ENCODE measurements at places on chromosomes 4 and X.

DNA sequence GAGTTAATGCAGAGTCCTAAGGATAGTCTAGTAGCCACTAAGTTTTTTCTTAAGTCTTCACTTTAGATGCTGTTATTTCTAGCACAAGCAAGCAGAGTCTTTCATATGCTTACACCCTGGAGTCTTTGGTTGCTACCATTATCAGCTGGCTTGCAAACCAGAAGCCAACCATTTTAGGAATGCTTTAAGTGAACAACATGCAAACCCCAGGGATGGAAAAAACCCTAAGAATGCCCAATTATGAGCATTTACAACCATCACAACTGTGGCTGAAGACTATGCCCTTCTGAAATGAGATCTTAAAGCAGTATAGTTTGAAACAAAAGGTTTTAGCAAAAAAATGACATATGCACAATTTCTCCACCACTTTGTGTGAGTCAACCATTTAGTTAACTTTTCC is 6.6 kb downstream of the MID1IP1 start:
- DNase-seq = no peak

DNA sequence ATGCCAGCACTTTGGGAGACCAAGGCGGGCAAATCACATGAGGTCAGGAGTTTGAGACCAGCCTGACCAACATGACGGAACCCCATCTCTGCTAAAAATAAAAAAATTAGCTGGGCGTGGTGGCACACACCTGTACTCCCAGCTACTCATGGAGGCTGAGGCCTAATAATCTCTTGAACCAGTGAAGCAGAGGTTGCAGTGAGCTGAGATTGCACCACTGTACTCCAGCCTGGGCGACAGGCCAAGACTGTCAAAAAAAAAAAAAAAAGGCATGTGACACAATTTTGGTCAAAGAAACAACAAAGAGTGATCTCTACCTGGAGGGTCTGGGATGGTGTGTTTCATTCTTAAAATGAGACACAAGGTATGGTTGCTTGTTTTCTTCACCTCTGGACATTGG is 188.2 kb upstream of the HS3ST1 start:
- no peak for DNase-seq

- no peak for DNase-seq
Observed at GRCh38 chr4:1512051-1512737, 106.0 kb upstream of the NKX1-1 start.

DNA sequence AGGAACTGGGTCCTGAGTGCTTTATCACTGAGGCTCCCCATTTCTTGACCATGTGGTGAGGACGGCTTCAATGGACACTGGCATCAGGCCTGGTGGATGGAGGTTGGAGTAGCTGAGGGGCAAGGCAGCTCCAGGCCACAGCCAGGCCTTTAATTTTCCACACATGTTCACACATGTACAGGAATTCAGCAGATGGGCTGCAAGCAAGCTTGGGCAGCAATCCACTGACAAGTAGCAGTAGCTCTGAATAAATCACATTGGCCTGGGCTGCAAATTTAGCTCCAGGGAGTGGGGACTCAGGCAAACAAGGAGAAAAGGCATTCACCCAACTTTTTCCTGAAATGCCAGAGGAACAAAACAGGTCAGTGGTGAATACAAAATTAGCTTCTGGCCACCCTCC is 107.8 kb upstream of the SCML1 start:
- no peak for DNase-seq

DNA sequence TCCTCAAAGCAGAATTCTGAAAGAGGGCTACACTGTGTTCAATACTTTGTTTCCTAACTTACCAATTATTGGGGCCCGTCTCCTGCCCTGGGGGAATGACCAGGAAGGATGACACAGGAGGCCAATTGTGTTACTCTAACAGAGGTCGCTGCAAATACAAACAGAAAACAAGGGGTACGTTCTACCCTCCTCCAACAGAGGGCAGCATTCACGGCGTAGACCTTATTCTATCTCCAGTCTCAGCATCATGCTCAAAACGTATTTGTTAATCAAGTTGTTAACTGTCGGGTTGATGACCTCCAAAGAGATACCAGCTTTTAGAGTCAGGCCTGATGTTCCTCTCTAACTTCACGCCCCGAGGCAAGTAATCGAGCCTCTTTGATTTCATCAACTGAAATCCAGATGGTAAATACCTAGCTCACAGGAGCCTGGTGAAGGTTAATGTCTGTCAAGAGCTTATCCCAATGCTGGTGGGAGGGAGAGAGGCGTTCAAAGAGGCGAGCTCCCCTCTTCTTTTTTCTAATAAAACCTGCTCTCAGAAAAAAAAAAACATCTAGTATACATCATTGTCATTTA is 181.0 kb upstream of the KCNIP4 start:
- DNase-seq = peak; percentile 5

GRCh38 chr4:145804116-145804515 is 124.2 kb downstream of the C4orf51 start:
- DNase-seq = no peak

GRCh38 chr4:175447016-175447415 is 365.0 kb downstream of the GPM6A start:
- DNase-seq = no peak

DNA sequence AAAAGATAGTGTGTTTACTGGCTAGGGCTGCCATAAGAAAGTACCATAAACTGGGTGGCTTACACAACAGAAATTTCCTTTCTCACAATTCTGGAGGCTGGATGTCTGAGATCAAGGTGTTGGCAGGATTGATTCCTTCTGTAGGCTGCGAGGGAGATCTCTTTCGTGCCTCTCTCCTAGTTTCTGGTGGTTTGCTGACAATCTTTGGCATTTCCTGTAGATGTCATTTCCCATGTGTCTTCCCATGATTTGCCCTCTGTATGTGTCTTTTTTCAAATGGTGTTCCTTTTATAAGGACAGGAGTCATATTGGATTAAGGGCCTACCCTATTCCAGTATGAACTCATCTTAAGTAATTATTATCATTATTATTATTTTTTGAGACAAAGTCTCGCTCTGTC is 27.9 kb upstream of the LCORL start:
- DNase-seq = no peak

- no peak for DNase-seq
Observed at GRCh38 chr4:47624031-47624441, 139.0 kb downstream of the ATP10D start.

DNA sequence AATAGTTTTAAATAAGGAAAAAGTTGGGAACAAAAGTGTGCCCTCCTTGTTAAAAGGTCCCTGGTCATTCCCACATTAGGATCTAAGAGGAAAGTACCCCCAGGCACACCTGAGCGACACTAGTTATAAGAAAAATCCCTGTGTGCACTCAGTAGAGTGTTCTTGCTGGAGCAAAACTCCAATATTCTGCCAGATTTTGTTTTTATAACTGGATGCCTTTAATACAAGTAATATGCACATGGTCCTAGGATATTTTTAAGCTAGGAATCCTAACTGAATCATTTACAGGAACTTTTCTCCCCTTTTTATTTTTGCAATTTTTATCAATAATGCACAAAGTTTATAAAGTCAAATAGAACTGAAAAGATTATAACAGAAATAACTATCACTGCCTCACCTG is 68.6 kb downstream of the BEND4 start:
- no peak for DNase-seq

DNA sequence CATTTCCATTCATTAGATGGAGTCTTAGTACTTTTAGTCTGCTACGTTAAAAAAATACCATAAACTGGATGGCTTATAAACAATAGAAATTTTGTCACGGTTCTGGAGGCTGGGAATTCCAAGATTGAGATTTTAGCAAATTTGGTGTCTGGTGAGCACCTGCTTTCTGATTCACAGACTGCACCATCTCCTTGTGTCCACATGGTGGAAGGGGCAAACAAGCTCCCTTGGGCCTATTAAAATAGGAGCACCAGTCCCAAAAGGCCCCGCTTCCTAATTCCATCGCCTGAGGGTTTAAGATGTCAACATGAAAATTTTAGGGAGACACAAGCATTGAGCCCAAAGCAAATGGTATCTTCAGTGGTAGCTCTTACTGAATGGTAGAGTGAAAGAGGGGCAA is 120.5 kb upstream of the MAP9 start:
- no peak for DNase-seq

GRCh38 chr4:106450249-106450648 is 81.7 kb upstream of the GIMD1 start:
- no peak for DNase-seq

- no peak for DNase-seq
Observed at GRCh38 chrX:114344756-114345349, 239.0 kb upstream of the HTR2C start.

- no peak for DNase-seq
Observed at GRCh38 chr4:87151730-87152129, 68.7 kb downstream of the KLHL8 start.

DNA sequence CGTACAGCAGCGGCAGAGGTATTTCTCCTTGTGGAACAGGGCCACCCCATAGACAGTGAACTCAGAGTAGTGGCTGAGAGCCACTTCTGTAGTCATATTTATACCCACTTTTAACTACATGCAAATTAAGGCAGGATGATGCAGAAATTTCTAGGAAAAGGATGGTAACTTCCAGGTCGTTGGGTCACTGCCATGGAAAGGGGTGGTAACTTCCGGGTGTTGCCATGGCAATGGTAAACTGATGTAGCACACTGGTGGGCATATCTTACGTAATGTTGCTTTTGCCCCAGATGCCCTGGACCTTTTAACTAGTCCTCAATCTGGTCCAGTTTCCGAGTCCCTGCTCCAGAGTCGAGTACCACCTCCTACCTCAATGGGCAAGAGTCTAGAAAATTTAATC is 154.8 kb upstream of the AGA start:
- no peak for DNase-seq

- no peak for DNase-seq
Observed at GRCh38 chr4:186335793-186336192, 69.8 kb downstream of the F11 start.

GRCh38 chrX:45056428-45057145 is 144.1 kb downstream of the DIPK2B start:
- no peak for DNase-seq

DNA sequence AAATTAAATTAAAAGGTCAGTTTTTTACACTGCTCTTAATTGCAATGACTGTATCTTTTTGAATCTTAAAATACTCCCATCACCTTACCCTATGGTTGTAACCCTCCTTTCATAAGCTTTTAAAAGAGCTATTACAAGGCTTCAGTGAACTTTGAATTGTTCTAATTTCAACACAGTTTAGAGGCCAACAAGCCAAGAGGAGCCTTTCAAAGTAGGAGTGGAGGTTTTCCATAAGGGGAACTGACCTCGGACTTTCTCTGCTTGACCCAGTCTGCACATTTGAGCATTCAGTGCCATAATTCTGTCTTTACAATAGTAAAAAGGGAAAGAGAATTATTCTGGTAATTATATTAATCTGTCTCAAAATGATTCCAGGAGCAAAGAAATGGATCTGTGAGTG is 98.9 kb downstream of the PARM1 start:
- DNase-seq = no peak

GRCh38 chr4:86523333-86523732 is 70.8 kb upstream of the PTPN13 start:
- DNase-seq = no peak

DNA sequence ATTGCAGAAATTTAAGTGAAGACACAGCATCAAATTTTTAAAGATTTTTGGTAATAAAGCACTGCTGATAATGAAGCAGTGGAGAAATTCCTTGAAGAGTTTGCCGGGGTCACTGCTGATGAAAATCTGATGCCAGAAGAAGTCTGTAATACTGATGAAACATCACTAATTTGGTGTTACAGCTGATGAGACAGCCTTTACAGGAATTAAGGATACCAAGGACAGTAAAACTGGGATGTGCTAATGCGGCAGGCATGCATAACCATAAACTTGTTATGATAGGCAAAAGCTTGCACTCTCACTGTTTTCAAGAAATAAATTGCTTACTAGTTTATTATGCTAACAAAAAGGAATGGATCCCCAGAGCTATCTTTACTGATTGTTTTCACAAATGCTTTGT is 52.9 kb upstream of the VEGFC start:
- DNase-seq = no peak

GRCh38 chr4:76377911-76378310 is 43.0 kb downstream of the CCDC158 start:
- DNase-seq = peak; percentile 28

- DNase-seq = no peak
Observed at GRCh38 chrX:99705701-99706100, 704.4 kb downstream of the PCDH19 start.

DNA sequence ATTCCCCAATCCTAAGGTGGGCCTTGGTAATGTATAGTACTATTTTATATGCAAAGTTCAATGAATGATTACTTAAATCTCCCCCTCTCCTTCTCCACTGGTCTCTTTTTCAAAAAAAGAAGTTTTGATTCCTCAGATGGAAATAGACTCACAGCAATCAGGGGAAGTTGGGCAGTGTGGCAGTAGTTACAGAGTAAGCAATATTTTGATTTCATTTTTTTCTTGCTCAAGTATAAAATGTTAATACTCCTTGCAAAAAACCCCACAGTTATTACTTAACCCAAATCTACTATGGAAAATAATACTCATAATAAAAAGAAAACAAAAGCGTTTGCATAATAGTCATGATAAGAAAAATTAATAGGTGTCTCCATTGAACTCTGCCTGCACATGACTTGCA is 56.9 kb upstream of the CXCL8 start:
- no peak for DNase-seq

DNA sequence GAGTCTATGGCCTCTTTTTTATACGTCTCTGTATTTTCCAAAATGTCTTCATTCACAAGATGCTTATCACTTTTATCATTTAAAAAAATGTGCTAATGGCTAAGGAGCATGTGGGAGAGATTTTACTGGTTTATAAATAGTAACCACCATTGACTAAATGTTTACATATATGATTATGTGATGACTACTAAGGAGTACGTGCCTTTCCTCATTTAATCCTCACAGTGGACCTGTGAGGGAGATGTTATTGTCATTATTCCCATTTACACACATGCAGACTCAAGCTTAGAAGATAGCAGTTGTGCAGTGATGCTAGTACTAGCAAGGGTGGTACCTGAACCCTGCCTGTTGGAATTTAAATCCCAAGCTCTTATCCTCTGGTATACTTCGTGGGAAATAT is 2.4 kb downstream of the SRD5A3 start:
- DNase-seq = no peak

- no peak for DNase-seq
Observed at GRCh38 chrX:136714626-136715599, 65.8 kb downstream of the ARHGEF6 start.

DNA sequence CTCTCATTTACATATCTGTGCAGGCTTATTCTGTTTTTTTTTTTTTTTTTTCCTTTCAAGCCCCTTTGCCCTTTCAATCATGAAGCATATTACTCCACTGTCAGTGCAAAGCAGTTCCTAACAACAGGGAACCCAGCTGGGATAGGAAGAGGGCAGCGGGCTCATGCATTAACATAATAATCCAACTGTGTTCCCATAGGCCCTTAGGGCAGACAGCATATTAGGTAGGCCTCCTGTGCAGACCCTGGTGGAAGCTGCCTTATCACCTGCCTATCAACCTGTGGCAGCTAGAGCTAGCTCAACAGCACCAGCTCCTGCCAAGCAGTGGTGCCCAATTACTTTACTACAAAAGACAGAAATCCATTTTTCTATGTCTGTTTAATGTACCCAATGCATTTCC is 49.3 kb downstream of the SLC10A7 start:
- no peak for DNase-seq

- no peak for DNase-seq
Observed at GRCh38 chr4:87075876-87076275, 141.1 kb downstream of the AFF1 start.

- no peak for DNase-seq
Observed at GRCh38 chr4:176668324-176668723, 124.4 kb downstream of the VEGFC start.
